ENCODE measurements at places on chromosomes 12 and 14. TPM values are rescaled to one million over a fixed set of nuclear protein-coding genes. Genes with fewer than 3 reads are reported as not detected.
A peak's percentile ranks its signal among the peaks of the same experiment; 100 is the strongest.

- H3K4me3 ChIP-seq = no peak overlapping the region
- no peak overlapping the region for H3K27ac ChIP-seq
- peaks cover 10% of the 10 kb centered on the region for H3K27me3 ChIP-seq
- H3K36me3 ChIP-seq = no peaks in the 10 kb centered on the region
- no peak for DNase-seq
These were observed 53.3 kb upstream of the NCOR2 start for GRCh38 chr12:124620606-124621295.

DNA sequence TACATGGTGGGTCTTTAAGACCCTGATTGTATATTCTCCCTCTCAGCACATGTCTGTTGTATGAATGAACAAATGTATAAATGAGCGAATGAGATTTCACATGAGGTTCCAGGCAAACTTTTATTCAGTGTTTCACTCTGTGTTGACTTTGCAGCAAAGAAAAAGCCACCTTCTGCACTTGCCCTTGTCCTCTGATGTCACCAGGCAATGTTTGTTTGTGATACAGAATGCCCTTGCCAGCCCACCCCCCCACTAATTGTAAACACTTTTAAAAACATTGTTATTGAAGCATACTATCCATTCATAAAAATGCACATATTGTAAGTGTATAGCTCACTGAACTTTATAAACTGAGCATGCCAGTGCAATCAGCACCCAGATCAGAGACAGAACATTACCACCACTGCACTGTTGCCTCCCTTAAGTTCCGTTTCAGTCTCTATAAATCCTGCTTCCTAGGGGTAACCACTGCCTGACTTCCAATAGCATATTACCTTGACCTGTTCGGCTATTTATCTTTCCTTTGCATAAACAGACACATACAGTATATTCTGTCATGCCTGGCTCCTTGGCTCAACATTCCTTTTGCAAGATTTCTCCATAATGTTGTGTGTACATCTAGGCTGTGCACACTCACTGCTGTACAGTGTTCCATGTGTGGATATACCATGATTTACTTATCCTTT is 11.3 kb upstream of the LTA4H start:
- H3K27me3 ChIP-seq = no peaks in the 10 kb centered on the region
- no peaks in the 10 kb centered on the region for H3K36me3 ChIP-seq
- no peak overlapping the region for H3K4me3 ChIP-seq
- peaks cover 36% of the 10 kb centered on the region for H3K4me1 ChIP-seq

DNA sequence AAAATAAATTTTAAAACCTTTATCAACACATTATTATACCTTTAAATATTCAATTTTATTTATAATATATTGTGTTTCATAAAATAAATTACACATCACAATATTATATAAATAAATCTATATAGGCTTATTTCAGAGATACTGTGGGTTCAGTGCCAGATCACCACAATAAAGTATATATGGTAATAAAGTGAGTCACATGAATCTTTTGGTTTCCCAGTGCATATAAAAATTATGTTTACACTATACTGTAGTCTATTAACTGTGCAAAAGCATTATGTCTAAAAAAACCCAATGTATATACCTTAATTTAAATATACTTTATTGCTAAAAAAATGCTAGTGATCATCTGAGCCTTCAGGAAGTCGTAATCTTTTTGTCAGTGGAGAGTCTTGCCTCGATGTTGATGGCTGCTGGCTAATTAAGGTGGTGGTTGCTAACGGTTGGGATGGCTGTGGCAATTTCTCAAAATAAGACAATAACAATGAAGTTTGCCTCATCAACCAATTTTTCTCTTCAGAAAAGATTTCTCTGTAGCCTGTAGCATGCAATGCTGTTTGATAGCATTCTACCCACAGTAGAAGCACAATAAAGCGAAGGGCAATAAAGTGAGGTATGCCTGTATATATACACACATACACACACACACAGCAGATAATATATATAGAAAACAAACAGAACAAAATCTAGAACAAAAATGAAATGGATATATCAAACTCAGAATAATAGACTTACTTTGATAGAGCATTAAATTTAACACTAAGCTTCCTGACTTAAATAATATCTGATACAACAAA is 32.4 kb downstream of the CCDC59 start:
- no peak for DNase-seq
- H3K27ac ChIP-seq = no peak overlapping the region
- H3K36me3 ChIP-seq = no peaks in the 10 kb centered on the region
- H3K4me1 ChIP-seq = no peaks in the 10 kb centered on the region
- no peak overlapping the region for H3K4me3 ChIP-seq

GRCh38 chr14:51792809-51793208 is 67.6 kb upstream of the GNG2 start:
- no peaks in the 10 kb centered on the region for H3K4me1 ChIP-seq
- H3K4me3 ChIP-seq = no peak overlapping the region
- no peak overlapping the region for H3K27ac ChIP-seq
- peaks cover 28% of the 10 kb centered on the region for H3K27me3 ChIP-seq

DNA sequence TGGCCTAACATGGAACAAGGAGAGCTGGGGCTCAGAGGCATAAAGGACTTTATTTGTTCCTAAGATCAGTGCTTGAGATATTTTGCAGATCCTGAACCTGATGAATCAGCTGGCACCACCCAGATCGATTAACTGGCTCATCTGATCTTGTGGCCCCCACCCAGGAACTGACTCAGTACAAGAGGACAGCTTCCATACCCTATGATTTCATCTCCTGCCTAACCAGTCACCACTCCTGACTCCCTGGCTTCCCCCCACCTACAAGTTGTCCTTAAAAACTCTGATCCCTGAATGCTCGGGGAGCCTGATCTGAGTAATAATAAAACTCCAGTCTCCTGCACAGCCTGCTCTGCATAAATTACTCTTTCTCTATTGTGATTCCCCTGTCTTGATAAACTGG is 5.1 kb downstream of the C12orf56 start:
- no peak for DNase-seq
- peak overlapping the region; percentile 80 for H3K27ac ChIP-seq
- H3K27me3 ChIP-seq = peaks cover 3% of the 10 kb centered on the region
- no peak overlapping the region for H3K4me3 ChIP-seq

- no peaks in the 10 kb centered on the region for H3K27me3 ChIP-seq
- H3K36me3 ChIP-seq = no peaks in the 10 kb centered on the region
- H3K4me1 ChIP-seq = no peaks in the 10 kb centered on the region
- no peak overlapping the region for H3K27ac ChIP-seq
- no peak overlapping the region for H3K4me3 ChIP-seq
These were observed 89.7 kb downstream of the PIWIL1 start for GRCh38 chr12:130427381-130427887.

DNA sequence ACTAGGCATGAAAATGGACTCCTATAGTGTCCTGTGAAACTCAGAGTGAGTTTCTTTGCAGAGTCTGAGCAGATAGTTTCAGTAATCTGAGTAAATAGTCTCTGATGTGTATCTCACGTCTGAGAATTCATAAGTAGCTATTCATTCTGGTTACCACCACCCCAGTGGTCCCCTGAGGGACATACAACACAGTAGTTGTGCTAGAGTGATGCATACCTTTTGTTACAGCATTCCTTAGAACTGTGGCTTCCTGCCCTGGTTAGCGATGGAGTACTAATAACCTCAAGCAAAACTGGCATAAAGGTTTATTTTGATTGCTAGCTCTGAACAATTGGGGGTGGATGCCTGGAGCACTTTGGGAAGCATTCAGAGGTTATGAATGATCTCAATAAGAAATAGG is 114.7 kb downstream of the DAAM1 start:
- H3K4me3 ChIP-seq = no peak overlapping the region
- H3K36me3 ChIP-seq = no peaks in the 10 kb centered on the region
- H3K4me1 ChIP-seq = peaks cover 36% of the 10 kb centered on the region
- DNase-seq = no peak
- no peak overlapping the region for H3K27ac ChIP-seq
- peaks cover 1% of the 10 kb centered on the region for H3K27me3 ChIP-seq

GRCh38 chr12:98280621-98281020 is 234.8 kb upstream of the TMPO start:
- no peak overlapping the region for H3K4me3 ChIP-seq
- H3K27ac ChIP-seq = no peak overlapping the region
- H3K27me3 ChIP-seq = peaks cover 3% of the 10 kb centered on the region
- H3K36me3 ChIP-seq = no peaks in the 10 kb centered on the region
- DNase-seq = no peak

GRCh38 chr12:95705143-95705542 is 85.4 kb downstream of the NTN4 start:
- H3K4me3 ChIP-seq = no peak overlapping the region
- no peak overlapping the region for H3K27ac ChIP-seq
- peaks cover 6% of the 10 kb centered on the region for H3K27me3 ChIP-seq
- no peak for DNase-seq
- no peaks in the 10 kb centered on the region for H3K4me1 ChIP-seq
- no peaks in the 10 kb centered on the region for H3K36me3 ChIP-seq

DNA sequence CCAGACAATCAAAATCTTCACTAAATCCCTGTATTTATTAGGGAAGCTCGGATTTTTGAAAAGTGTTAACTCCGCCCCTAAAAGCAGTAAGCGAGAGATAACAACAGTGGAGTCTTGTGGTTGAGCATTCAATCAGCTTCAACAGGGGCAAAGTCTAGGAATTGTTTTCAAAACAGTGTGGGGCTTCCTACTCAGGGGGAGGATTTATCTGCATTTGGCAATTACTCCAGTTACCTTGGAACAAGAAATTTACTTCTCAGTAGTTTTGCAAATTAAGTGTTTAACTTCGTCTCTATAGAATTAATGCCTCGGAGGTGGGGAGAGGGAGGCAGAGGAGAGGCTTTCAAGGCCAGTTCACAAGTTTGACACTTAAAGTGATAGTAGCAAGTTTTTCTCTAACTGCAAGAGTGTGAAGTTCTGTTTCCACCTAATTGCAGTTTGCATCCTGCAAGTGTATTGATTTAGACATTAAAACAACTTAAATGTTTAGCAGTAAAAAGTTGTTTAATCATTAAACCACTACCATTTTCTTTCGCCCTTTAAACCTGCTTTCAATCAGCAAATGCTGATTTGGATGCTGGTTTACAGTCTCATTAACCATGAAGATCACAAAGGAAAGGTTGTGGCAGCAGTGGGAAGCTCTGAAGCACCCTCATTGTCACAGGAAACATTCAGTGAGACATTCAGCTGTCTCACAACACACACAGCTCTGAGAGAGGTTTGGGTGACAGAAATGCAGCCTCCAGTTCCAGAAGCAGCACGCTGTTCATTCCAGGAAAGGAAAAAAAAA is 102.0 kb downstream of the HMGA2 start:
- no peaks in the 10 kb centered on the region for H3K36me3 ChIP-seq
- H3K27me3 ChIP-seq = peaks cover 22% of the 10 kb centered on the region
- H3K27ac ChIP-seq = no peak overlapping the region

DNA sequence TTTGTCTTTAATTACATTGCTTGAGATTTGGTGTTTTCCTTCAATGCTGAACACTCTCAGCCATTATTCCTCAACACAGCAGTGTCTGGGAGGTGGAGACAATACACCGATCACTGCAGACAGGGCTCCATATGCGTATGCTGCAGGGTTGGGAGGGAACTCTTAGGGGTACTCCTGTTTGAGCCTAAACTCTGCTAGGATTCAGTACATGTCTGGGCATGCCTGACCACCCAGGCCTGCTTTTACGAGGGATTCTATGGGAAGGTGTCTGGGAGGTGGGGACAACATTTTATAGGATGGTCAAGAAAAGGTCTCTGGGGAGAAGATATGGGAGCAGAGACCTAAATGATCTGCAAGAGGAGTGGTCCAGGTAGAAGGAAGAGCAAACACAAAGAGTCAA is 34.3 kb downstream of the DHRS2 start:
- DNase-seq = no peak
- no peaks in the 10 kb centered on the region for H3K4me1 ChIP-seq
- H3K27me3 ChIP-seq = peaks cover 3% of the 10 kb centered on the region
- no peak overlapping the region for H3K4me3 ChIP-seq

DNA sequence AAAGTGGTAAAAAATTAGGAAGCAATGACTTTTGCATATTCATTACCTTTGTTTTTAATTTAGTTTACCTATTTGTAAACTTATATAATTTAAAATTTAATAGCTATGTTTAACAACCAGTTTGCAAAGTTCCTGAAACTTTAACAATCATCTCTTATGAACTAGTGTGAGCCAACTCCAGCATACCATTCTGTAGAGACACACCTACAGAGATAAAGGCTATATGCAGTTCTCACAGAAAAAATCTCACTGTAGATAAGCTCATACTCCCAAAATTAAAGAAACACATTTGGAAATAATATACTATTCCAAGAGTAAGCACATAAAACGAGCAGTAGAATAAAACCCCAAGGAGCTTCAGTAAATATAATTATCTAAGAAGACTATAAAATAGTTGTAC is 77.5 kb downstream of the CDK17 start:
- peaks cover 45% of the 10 kb centered on the region for H3K36me3 ChIP-seq
- no peaks in the 10 kb centered on the region for H3K27me3 ChIP-seq
- H3K27ac ChIP-seq = no peak overlapping the region
- DNase-seq = no peak

DNA sequence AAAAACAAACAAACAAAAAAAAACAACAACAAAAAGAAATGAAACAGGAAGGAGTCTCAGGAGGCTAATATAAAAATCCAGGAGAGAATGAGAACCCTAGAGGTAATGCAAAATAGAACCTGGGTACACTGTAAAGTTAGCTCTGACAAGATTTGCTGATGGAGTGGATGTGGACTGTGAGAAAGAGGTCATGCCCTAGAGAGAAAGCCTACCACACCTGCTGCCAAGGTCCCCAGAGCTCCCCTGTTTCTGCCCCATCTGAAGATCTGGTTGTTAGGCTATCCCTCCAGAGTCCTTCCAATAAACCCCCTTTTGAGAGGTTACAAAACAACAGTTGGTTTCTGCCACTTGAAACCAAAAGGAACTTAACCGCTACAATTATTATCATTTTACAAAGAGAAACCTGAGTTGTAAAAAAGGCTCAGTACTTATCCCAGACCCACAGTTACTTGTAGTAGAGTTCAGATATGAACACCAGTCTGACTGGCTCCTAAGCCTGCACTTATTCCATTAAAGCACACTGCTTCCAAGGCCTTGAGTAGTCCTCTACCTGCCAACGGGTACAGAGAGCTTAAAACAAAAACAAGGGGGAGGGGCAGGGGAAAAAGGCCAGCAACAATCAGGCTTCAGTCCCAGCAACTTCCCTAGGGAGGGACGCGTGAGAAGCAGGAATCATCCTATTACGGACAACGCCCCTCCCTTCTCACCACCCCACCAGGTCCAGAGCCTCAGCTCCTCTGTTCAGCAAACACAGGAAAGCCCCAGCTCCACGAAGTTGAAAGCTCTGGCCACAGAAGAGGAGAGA is 27.7 kb downstream of the PPP1R13B start:
- no peaks in the 10 kb centered on the region for H3K36me3 ChIP-seq
- H3K4me1 ChIP-seq = peaks cover 6% of the 10 kb centered on the region
- H3K4me3 ChIP-seq = no peak overlapping the region
- no peak overlapping the region for H3K27ac ChIP-seq

- no peaks in the 10 kb centered on the region for H3K4me1 ChIP-seq
- no peak overlapping the region for H3K27ac ChIP-seq
- no peaks in the 10 kb centered on the region for H3K27me3 ChIP-seq
- H3K36me3 ChIP-seq = no peaks in the 10 kb centered on the region
These were observed 981.9 kb downstream of the DIO2 start for GRCh38 chr14:79229383-79229909.

- no peak overlapping the region for H3K27ac ChIP-seq
- no peaks in the 10 kb centered on the region for H3K4me1 ChIP-seq
- H3K27me3 ChIP-seq = no peaks in the 10 kb centered on the region
These were observed 64.1 kb downstream of the KIF26A start for GRCh38 chr14:104202259-104203070.

HOMEZ gene
- total RNA-seq = 13.3 TPM

SERPINA12 gene
- not detected for total RNA-seq

PSMC1 gene
- total RNA-seq = 167 TPM

ZCCHC8 gene
- 38.6 TPM for total RNA-seq

EMP1 gene
- 9.5 TPM for total RNA-seq
